ENCODE measurements at places on chromosomes 7 and 10. TPM values are rescaled to one million over a fixed set of nuclear protein-coding genes. Genes with fewer than 3 reads are reported as not detected.

Gene FZD1
- polyA plus RNA-seq = 11.8 TPM

Gene SLC39A12
- not detected for polyA plus RNA-seq

Gene HILPDA
- polyA plus RNA-seq = 12.9 TPM

Gene AGR2
- 6.5 TPM for polyA plus RNA-seq

Gene SPDYE8
- 0.41 TPM for polyA plus RNA-seq

Gene PRTFDC1
- polyA plus RNA-seq = 10.1 TPM

Gene AOAH
- 4.5 TPM for polyA plus RNA-seq

Gene ARHGEF5
- polyA plus RNA-seq = 2.7 TPM

Gene CXCL12
- polyA plus RNA-seq = 201 TPM

Gene ATG9B
- polyA plus RNA-seq = 0.72 TPM

Gene DAGLB
- 15.5 TPM for polyA plus RNA-seq

Gene CFAP58
- 0.28 TPM for polyA plus RNA-seq

Gene POP7
- polyA plus RNA-seq = 21.4 TPM

Gene UCN3
- polyA plus RNA-seq = not detected

Gene CAV1
- 196 TPM for polyA plus RNA-seq

Gene GRID2IP
- 0.18 TPM for polyA plus RNA-seq

Gene ATRNL1
- polyA plus RNA-seq = 0.45 TPM

Gene IGF2BP3
- 27.5 TPM for polyA plus RNA-seq

Gene C10orf105
- polyA plus RNA-seq = 0.50 TPM

Gene MAP3K8
- polyA plus RNA-seq = 2.3 TPM

Gene GPER1
- polyA plus RNA-seq = 14.2 TPM

Gene SPOCK2
- polyA plus RNA-seq = 3.6 TPM

Gene OR2A5
- polyA plus RNA-seq = not detected

Gene WAPL
- 28.9 TPM for polyA plus RNA-seq

Gene HMX2
- not detected for polyA plus RNA-seq

Gene WNT8B
- polyA plus RNA-seq = 0.09 TPM

Gene CFAP70
- 1.9 TPM for polyA plus RNA-seq

Gene SH2D4B
- 0.10 TPM for polyA plus RNA-seq

Gene ENTPD1
- polyA plus RNA-seq = 10.4 TPM

Gene NPFFR1
- polyA plus RNA-seq = 0.09 TPM

Gene GRM3
- polyA plus RNA-seq = 0.14 TPM

Gene DYNC1I1
- polyA plus RNA-seq = 0.58 TPM

Gene RASA4B
- 37.1 TPM for polyA plus RNA-seq

Gene SHTN1
- 7.0 TPM for polyA plus RNA-seq

Gene NUTM2E
- polyA plus RNA-seq = 0.67 TPM

Gene PRSS58
- polyA plus RNA-seq = not detected

Gene ANKRD2
- polyA plus RNA-seq = 24.2 TPM

Gene KCNH2
- polyA plus RNA-seq = 29.3 TPM

Gene PTPRZ1
- 2.6 TPM for polyA plus RNA-seq

Data from hindlimb muscle (tissue), 1 donor.